Fibroblast of skin of back (primary cell): ENCODE measurements at places on chromosomes 7 and 10.

GRCh38 chr7:84188786-84189405 lies 5.7 kb downstream of the SEMA3A start:
- peak; percentile 18 for DNase-seq

- no peak for DNase-seq
These were observed 3.1 kb upstream of the INPP5A start for GRCh38 chr10:132534391-132535064.

DNA sequence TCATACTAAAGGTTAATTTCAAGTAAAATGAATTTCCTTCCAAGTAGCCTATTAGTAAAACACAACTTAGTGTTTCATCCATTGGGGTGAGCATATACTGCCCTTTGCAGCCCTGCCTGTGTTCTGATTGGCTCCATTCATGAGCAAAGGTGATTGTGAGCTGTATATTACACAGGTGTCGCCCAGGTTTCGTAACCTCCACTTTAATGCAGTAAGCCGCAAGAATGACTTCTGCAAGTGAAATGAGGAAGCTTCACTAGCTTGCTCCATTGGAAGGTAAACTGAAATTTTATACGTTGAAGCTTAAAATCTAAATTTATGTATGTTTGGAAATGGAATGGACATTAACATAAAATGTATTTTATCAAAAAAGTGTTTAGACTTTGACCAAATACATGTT lies 24.4 kb downstream of the MTURN start:
- no peak for DNase-seq

GRCh38 chr10:42802876-42803275 lies 20.3 kb downstream of the BMS1 start:
- DNase-seq: peak; percentile 56

DNA sequence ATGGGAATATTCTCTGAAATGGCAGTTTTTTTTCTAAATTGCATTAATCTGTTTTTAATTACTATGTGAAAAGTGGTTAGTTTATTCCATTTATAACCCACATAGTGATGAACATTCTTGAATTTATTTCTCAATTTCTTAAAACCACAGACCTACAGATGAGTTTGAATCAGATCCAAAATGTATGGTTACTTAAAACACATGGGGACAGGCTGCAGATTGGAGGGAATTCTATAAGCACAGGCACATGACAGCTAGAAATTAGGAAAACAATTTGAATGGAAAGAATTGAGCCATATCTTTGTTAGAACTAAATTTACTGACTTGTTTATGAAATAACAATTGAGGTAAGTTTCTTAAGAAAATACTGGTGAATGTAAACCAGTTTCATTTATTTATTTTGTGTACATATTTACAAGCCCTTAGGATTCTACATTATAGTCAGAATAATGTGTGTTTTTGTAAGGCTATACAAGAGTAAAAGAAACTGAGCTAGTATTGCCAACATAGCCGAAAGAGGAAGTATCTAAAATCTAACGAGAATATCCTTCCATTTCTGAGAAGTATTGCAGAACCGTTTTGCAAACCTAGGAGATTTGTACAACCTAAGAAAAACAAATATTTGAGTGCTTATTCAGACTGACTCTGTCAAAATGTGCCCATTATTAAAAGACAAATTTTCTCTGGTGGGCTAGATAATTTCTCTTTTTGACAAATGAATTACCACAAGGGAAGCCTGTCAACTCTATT lies 434.3 kb upstream of the SEMA3D start:
- DNase-seq: no peak

DNA sequence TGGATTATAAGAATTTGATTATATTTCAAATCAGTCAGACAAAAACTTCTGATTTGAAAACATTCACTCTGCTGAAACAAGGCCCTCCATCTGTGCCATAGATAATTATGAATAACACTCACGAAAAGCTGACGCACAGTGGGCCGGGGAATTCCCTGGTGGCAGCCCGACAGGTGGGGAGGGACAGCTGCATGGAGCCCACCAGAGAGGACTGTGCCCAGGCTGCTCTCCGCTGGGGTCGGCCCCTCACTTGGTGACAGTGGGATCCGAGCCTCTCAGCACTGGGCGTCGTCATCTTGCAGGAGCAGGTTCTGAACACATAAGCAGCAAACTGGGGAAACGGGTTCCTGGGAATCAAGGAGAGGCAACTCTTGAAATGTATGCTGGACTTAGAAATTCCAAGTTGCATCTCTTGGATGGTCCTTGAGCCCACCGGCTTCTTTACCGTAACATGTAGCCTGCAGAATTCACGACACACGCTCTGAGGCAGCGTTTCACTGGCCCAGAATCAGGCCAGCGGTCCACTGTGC lies 41.4 kb downstream of the AFAP1L2 start:
- DNase-seq: no peak

DNA sequence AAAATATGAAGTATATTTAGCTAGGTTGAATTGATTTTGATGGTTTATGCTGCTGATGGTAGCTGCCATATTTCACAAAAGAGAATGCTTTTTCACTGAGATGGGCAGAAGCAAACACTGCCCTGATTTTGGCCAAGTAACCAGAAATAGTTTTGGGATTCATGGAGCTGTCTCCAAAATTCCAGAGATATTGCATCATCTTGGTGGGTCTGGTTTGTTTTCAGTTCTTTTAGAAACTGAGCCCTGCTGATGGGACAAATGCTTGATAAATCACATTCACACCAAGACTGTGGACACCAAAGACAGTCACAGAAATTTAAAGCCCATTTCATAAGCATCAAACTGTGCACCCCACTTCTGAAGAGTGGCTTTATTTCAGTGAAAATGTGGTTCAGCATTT lies 140.5 kb downstream of the BICC1 start:
- peak; percentile 88 for DNase-seq

DNA sequence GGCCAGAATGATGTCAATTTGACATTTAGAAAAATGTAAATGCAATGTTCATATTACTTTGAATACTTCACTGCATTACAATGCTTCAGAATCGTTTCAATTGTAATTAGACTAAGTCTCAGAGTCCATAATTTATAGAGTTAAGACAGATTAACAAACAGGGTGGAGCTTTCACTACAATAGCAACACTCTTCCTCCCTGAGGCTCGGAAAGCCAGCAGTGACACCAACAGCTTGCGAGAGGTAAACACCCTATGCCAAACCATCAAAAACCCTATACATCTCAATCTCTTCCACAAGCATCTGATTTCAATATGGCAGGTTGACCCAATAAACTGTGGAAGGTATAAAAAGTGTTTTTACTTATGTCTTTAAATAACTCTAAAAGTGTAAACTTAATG lies 72.2 kb downstream of the DOCK4 start:
- no peak for DNase-seq

DNA sequence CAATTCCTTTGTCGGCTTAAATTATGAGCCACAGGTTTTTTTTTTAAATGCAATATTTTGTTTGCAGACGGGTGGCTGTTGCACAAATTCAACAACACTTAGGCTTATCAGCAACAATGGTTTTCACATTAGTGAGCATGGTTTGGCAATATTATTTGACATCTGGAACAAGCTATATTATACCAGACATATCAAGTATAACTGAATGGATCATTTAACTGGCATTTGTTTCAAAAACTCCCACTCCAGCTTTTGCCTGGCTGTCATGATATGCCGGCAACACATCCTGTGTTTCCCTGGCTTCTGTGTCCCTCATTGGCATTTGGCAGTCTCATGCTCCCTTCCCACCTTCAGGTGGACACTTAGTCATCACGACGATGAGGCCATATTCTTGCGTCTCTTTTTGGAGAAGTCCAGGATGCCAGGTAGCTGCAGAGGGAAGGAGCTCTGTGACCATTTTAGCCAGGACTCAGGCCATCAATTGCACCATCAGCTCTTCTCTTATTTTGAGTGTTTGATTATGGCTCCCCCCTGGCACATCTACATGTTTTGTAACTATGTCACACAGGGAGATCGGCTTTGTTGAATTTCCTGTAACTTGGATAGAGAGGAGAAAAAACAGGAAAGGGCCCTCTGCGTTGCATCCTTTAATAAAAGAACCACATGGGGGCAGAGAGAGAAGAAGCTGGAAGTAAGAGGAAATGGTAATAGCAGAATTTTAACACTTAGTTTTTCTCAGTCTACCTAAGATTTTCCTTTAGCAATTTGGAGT lies 413.9 kb downstream of the LRMDA start:
- DNase-seq: no peak

- no peak for DNase-seq
These were observed 93.2 kb upstream of the SAMD8 start for GRCh38 chr10:75018251-75018650.

DNA sequence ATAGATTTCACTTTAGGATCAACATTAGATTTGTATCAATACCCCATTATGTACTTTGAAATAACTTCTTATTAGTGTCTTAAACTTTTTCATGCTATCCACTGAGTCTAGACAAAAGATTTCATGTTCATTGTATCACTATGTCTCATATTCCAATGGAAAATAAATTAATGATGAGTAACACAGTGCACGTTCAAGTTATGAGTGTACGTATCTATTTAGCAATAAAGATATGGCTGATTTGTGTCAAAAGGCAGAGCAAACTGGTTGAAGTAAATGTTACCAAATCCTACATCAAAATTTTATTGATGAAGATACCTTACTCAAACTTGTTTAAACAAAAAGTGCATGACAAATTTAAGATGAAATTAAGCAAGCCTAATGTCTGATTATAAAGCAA lies 102.4 kb downstream of the SEMA3E start:
- peak; percentile 50 for DNase-seq

- DNase-seq: no peak
These were observed 51.3 kb downstream of the HIPK2 start for GRCh38 chr7:139726485-139726869.

- no peak for DNase-seq
These were observed 10.1 kb upstream of the GDF10 start for GRCh38 chr10:47289921-47290320.

DNA sequence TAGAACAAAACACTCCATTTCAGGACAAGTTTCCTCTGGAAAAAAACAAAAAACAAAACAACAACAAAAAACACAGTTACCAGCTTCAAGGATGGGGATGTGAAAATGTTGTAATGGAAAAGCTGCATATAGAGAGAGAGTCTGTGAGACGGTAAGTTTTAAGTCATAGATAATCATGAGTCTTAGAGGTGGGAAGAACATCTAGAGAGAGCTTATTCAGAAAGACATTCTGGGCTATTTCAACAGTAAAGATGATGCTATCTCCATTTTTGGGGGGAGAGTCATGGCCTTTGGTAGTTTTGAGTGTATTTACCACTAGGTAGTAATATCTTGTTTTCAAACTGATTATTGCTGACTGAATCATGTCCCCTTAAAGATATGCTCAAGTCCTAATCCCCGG lies 23.3 kb upstream of the INPP5F start:
- no peak for DNase-seq

GRCh38 chr10:92108747-92109146 lies 182.1 kb downstream of the CPEB3 start:
- no peak for DNase-seq

GRCh38 chr7:95229301-95229700 lies 95.0 kb downstream of the PON1 start:
- DNase-seq: peak; percentile 33

DNA sequence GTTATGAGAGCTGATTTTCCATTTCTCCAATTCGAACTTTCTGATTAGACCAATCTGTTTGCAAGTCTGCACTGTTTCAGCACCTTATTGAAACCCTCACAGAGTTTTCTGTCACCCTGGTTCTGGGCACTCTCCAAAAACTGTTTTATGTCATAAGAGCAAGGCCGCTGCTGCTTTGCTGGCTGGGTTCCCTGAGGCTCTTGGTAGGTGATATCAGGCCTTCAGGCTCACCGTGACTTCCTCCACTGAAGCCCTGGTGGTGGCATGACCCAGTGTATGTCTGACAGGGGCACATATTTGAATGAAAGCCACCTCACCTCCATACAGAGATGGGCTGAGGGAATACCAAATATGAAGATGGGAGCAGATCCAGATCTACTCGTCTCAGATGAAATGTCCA lies 8.3 kb downstream of the RABGEF1 start:
- DNase-seq: no peak

DNA sequence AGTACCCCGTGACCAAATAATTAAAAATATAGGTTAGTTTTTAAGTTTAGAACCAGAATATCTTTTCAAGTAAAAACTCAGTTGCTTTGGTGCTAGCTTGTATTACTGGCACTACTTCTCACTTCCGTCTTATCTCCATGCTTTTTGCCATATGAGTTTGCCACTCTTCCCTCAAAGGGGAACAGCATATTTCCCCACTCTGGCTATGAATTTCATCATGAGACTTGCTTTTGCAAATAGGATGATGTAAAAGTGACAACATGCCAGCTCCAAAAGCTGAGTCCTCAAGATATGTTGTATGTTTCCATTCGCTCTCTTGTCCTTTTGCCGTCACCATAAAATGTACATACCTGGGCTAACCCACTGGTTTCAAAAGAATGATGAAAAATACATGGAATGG lies 178.1 kb upstream of the SEMA3A start:
- DNase-seq: no peak

DNA sequence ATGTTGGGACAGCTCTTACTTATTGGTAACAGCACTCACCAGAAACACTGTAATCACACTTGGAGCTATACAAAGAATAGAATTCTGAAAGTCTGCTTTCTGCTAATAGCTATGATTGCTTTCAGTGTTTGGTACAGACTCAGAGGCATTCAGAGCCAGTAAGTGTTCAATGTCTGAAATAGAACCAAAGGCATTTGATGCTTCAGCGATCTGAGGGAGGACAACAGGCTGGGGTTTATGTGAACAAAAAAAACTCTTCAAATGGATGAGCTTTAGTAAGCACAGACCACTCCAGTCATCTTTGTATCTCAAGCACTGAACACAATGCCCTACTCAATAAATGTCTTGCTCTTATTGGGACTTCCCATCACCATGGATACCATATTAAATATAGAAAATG lies 322.8 kb upstream of the GRM3 start:
- DNase-seq: no peak

DNA sequence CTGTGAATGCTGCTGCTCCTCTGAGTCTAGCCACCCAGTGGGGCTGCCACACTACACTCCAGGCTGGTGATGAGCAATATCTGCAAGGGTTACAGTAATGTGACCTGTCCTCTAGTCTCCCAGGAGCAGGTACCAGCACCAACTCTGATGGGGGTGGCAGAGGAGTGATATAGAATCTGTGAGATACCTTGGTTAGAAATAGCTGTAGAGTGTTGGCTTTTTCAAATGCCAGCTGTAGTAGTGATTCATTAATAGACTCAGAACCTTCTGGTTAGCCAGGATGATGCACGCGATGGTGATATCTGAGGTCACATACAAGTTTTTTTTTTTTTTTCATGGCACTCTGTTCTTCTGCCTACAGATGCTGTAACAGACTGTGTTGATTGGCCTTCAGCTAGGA lies 757.1 kb downstream of the INHBA start:
- DNase-seq: no peak

DNA sequence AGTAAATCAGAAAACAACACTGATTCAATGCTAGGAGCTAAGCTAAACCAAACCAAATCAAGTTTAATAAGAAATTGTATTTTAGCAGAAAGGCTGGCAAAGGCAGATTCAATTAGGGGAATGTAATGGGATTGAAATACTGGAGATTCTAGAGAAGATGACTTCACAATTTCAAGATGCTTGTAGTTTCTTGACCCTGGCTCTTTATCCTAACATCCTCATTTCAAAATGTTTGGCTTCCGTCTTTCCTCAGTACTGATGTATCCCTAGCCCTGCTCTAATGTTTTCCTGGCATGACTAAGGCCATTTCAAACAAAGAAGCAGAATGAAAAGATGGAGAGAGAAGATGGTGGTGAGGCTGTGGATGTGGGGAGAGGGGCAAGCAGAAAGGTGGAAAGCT lies 2.7 kb upstream of the JCAD start:
- peak; percentile 95 for DNase-seq

- no peak for DNase-seq
These were observed 10.5 kb upstream of the EBLN1 start for GRCh38 chr10:22228167-22228938.

GRCh38 chr7:55969391-55969790 lies 5.0 kb downstream of the NIPSNAP2 start:
- DNase-seq: no peak
